ENCODE measurements at places on chromosomes 5 and 9.

DNA sequence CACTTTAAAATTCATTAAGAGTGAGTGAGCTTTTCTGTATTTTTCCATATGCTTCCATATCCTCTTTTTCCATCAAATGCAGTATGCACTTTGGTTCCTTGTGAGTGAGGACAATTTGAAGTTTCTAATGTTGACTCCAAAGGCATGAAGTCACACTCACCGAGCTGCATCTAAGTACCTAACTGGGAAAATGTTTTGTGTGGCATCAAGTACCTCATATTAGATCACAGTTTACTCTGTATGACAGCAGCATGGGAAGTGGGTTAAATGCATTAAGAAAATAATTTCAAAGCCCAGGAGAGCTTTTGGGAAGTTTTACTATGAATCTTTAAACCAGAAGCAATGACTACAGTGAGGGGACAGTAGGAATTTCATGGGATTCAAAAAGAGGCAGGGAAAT, 207.0 kb downstream of the EFNA5 start:
- DNase-seq, result no peak

DNA sequence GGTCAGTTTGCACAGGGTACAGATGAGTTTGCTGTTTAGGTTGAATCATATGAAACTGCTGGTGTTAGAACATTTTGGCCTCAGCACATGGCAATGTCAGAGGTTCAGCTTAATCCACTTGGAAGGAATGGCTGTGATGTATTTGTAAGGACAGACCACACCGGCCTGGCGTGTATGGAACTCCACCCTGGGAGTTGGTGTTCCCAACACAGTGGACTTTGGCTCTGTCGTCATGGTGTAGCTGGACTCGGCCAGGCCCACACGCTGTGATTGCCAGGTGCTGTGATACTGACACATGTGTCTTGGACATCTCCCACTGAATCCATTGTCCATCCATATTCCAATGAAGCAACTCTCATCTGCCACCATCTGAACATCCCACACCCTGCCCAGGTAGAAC, 90.3 kb downstream of the ZNF618 start:
- no peak for DNase-seq

DNA sequence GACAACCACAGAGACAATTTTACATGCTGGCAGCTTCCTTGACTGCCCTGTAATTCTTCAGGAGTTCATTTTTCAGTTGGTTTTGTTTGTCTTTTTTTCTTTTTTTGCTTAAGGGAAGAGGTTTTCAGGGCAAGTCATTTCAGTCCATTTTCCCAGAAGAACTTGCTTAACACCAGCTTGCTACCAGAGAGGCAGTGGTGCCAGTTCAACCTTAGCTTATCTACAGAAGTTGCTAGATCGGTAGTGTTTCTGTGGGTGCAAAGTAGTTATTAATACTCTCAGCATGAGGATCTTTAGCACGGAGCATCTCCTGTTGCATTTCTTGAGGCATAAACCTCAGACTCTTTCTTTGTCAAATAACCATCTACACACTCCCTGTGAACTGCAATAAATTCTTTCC, 1.1 kb downstream of the SPEF2 start:
- DNase-seq, result no peak

DNA sequence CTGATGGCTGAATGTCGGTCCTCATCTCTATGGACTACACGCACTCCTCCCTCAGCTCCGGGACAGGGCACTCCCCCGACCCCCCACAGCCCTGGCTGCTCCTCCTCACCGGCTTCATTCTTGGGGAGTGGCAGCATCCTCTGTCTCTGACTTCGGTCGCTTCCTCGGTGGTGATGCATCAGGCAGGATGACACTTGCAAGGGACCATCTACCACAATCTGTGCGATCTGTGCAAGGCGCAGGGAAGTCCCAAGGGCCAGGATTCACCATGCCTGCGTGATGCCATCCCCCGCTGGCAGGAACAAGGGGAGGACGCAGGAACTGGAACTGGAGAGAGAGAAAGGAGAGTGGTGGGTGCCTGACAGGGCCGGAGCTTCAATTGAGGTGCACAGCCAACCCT, 2.2 kb upstream of the CACNA1B start:
- no peak for DNase-seq

DNA sequence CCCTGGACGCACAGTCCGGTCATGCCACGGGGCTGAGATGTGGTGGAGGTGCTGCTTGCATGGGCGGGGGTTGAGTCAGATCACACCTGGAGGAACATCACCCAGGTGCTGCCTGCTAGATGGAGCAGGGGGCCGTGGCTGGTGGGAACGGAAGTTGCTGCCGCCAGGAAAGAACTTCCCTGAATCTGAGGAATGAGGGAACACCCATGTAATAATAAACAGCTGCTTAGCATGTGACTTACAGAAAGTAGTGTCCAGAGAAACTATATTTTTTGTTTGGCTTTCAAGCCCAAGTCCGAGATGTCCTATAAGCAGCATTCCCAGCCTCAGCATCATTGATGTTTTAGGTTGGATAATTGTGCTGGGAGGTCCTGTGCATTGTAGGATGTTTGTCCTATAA, 27.1 kb upstream of the FAM240B start:
- no peak for DNase-seq

DNA sequence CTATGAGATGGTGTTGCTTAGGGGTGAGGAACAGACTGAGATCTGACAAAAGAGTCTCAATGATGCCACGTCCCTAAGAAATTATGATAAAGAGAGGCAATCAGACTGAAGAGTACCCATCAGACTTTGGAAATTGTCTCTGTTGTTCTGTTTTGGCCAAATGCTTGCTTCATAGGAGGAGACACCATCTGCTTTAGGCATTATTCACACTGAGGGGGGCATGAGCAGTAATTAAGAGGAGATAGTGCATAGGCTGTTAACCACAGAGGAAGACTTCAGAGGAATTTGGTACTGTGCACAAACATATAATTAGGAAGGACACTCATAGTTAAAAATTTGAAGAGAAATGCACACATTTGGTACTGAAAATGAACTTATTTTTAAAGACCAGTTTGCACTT, 190.7 kb downstream of the FAM170A start:
- no peak for DNase-seq

DNA sequence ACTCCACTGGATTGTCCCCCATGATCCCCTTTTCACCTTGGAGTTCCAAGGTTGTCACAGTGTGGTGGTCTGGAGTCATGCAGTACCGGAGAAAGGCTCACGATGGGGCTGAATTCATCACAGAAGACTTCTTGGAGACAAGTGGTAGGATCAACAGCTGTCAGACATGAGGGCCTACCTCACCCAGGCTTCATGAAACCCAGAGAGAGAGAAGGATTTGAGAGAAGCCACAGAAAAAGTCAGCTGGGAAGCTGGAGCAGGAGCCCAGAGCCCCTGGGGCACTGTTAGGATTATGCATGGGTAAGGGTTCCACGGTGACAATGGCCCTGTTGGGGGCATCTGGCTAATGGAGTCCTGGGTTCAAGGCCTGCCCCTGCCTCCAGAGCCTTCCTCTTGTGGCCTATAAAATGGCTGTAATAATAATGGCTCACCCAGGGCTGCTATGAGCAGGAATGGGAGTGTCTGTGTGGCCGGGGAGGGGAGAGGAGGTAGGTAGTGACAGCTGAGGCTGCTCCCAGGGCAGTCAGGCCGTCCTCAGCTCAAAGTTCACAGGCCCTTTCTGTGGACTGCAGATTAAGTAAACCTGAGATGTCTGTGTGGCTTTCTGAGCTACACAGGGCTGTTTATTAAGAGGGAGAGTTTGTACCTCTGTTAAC, 910 bp downstream of the TRIM14 start:
- DNase-seq, result no peak

DNA sequence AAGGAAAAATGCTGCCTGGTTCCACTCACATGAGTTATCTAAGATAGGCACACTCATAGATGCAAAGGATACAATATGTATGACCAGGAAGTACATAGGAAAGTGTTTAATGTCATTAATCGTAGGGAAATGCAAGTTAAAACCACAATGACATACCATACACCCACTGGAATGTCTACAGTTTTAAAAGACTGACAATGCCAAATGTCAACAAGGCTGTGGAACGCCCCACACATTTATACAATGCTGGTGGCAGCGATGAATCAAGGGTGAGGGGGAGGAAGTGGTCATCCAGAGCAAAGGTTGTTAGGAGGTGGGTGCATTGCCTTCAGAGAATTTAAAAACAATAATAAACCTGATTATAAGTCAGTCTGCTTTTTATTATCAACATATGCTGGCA, 437.8 kb downstream of the ARHGEF28 start:
- no peak for DNase-seq

DNA sequence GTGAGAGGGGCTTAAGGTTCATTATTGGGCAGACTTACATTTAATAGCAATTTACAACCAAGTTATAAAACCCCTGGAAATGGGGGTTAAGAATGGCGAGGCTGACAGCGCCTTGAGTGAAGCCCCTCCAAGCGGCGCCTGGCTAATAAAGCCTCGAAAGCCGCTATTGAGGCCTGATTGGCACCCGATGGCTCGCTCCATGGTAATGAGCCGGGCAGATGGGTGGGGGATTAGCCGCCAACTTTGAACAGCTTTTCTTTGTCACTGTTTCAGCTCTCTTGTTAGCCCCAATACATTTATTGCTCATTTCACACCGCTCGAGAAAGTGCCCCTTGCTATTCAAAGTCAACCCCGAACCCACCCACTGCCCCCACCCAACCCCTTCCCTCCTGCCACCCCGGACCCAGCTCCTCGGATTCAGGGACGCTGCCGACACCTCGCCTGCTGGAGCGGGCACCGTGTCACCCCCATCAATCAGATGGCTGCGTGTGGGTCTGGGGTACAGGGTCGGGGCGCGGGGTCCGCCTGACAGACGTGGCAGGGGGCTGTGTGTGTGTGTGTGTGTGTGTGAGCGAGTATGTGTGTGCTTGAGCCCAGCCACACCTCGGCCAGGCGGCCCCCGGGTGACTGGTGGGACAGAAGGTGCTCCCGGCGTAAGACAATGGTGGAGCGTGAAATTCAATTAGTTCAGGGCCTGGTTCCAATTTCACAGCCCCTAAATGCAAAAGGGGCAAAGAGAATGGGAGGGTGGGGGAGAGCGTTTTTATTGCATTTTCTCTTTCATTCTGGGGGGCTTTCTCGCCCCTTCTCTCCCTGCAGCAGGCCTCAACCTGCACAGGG, 34.2 kb downstream of the ASS1 start:
- DNase-seq, result no peak

GRCh38 chr9:89888677-89889076, 283.9 kb downstream of the GADD45G start:
- DNase-seq, result no peak

DNA sequence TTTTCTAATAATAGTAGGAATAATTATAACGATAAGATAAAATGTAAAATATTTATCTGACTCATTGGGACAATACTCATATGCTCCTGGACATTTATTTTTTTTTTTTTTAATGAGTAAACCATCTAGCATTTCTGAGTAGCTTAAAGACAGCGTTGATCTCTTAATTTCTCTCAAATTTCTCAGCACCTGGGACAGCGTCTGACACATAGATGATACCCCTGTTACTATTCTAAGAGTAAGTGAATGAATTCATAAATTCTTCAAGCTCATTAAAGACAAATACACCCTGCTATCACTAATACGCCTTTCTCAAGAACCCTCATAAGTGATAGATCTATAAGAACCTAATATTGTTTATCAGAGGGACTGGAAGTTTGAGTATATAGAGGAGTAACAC, 12.0 kb upstream of the HTR4 start:
- DNase-seq, result no peak

All from stimulated activated CD4-positive, alpha-beta T cell treated with anti-CD3 and anti-CD28 coated beads, TNF-alpha, amount 100 ng/mL, for 48 hours (primary cell).